ENCODE measurements at places on chromosomes 4 and X.

GRCh38 chr4:126018274-126018673, 703.5 kb downstream of the FAT4 start:
- DNase-seq = no peak

DNA sequence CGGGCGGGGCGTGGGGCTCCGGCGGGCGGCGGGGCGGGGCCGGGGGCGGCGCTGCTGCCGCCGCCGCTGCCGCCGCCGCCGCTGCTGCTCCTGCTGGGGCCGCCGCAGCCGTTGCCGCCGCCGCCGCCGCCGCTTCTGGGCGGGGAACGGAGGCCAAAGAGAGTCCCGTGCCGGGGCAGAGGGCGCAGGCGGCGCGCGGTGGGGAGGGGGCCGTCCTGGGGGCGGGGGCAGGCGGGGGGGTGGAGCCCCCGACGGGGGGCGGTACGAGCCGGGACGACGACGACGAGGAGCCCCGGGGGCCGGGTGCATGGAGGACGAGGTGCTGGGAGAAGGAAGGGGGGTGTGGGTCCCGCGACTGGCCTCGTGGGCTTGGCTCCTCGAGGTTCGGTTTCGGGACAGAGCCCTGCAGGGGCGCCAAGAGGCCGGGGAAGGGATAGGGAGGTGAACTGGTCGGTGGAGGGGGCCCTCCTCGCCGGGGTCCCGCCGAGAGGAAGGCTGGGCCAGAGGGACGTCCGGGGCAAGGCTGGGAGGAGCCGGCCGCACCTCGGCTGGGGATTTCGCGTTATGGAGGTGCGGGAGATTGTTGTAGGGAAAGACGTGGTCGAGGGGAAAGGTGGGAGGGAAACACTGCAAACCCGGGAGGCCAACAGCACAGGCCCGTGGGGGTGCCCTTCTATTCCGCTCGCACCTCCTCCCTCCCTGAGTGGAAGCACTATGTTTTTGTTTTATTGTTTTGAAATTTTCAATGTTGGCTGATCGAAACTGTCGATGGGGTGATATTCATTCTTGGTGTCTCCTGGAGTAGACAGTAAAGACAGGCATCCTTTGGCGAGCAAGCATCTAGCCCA, 1.9 kb downstream of the BCORL1 start:
- peak; percentile 68 for DNase-seq

DNA sequence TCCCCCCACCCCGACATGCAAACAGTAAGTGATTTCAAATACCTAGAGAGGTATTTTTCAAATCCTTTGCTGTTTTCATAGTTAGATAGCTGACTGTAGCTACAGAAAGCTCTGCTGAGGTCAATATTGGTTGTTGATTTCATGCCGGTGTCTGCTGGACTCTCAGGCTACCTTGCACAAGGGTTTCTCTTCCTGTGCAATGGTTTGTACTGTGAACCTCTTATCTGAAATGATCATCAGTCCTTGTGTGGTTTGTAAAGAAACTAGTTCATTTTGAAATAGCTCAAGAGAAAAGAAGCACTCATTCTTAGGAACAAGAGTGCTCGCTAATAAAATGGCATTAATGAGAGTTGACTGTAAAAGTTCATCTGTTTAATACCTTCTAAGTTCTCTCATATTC, 2.1 kb downstream of the MTM1 start:
- no peak for DNase-seq

DNA sequence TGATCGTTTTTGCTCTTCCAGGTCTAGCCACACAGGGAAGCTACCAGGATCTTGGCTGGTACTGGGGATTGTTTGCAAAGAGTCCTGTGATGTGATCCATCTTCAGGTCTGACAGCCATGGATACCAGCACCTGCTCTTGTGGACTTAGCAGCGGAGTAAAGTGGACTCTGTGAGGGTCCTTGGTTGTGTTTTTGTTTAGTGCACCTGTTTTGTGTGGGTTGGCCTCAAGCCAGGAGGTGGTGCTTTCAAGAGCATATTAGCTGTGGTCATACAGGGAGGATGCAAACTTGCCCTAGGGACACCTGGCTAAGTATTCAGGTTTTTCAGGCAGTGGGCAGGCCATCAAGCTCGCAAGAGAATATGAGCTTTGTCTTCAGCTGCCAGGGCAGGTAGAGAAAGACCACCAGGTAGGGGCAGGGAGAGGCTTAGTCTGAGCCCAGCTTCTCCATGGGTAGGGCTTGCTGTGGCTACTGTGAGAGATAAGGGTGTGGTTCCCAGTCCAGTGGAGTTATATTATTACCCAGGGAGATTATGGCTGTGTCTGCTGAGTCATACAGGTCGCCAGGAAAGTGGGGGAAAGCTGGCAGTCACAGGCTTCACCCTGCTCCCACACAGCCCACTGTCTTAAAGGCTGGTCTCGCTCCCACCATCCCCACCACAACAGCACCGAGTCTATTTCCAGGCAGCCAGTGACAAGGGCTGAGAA, 293.7 kb downstream of the PCDH18 start:
- no peak for DNase-seq
